CD4-positive, alpha-beta T cell treated with Interleukin-1 beta for 1 hour (primary cell): ENCODE measurements at places on chromosomes 6 and 20.

DNA sequence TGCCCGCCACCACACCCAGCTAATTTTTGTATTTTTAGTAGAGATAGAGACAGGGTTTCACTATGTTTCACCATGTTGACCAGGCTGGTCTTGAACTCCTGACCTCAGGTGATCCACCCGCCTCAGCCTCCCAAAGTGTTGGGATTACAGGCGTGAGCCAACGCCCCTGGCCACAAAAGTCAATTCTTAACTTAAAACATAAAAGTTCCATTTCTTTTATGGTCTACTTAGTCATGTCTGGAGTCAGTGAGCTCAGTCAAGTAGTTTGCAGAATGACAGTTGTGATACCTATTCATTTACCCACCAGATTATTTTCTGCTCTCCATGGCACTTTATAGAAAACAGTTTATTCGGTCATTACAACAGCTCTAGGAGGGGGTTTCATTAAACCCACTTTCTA is 103.1 kb upstream of the ESR1 start:
- DNase-seq: no peak

GRCh38 chr6:157631412-157631811 is 191.6 kb upstream of the SNX9 start:
- no peak for DNase-seq

- DNase-seq: no peak
Observed at GRCh38 chr6:27148404-27148795, 99.1 kb upstream of the PRSS16 start.

- DNase-seq: no peak
Observed at GRCh38 chr6:105326216-105326615, 76.7 kb downstream of the PREP start.

- DNase-seq: no peak
Observed at GRCh38 chr6:20939161-20939775, 405.0 kb downstream of the CDKAL1 start.

GRCh38 chr6:19153270-19153980 is 683.7 kb upstream of the ID4 start:
- no peak for DNase-seq

DNA sequence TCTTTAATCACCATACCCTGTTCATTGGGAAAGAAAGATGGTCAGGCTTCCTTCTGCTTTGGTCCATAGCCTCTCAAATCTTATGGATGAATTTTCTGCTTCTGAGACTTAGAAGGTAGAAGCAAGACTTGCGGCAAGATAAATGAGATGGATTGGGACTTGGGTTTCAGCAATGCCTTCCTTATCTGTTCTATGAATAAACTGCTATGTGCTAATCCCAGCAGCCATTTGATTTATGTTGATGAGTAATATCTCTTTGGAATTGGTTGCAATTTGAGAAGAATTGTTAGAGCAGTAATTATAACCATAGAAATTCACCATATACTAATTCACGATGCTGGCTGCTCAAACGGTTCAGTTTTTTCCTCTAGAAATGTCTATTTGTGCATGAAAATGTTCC is 48.3 kb downstream of the TXLNB start:
- DNase-seq: no peak

- no peak for DNase-seq
Observed at GRCh38 chr20:760751-761417, 7.4 kb downstream of the SLC52A3 start.

DNA sequence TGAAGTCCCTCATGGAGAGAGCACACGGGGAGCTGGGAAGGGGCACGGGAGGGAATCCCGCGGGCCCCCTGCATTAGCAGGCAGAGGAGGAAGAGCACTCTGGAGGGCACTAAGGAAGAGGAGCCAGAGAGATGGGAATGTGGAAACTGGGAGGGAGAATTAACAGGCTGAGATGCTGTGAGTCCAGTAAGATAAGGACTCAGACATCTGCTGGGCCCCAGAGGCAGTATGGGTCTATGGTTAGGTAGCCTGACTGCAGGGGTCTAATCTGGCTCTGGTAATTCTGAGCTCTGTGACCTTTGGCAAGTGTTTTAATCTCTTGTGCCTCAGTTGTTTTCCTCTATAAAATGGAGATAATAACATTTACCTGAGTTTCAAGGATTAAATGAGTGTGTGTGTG is 15.7 kb upstream of the SRSF3 start:
- DNase-seq: no peak

DNA sequence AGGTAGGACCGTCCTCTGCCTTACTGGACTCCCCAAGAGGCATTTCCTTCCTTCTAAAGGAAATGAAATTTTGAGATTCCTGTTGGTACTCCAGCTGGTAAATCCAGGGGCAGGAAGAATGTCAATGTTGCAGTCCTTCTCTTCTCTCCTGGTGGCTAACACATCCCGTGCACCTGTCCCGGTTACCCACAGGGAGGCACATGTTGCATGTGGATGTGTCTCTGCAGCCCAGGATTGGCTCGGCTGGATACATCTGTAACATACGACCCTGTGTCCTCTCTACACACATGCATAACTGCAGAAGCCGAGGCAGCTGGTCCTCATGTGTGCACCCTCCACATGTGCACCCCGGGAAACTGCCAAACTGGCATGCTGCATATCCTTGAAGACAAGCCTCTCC is 1.3 kb upstream of the LRFN2 start:
- DNase-seq: no peak

GRCh38 chr6:106300944-106301343 is 24.6 kb downstream of the ATG5 start:
- no peak for DNase-seq

DNA sequence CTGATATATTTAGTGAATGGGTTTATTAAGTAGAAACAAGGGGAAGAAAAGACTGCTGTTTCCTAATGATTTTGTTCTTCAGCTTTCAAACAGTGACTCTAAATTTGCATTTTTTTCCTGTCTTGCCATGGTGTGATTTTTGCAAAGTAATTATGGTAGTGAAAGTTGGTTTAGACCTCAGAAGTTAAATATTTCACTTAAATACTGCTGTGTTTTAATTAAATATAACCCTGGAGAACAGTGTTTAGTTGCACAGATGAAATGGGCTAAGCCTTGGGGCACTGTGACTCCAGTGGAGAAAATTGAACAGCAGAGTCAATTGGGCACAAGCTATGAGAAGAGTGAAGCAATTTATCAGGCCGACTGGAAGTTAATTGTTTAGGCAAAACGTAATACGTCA is 111.1 kb upstream of the MCHR2 start:
- no peak for DNase-seq

- no peak for DNase-seq
Observed at GRCh38 chr20:61915101-61915500, 150.6 kb downstream of the TAF4 start.

DNA sequence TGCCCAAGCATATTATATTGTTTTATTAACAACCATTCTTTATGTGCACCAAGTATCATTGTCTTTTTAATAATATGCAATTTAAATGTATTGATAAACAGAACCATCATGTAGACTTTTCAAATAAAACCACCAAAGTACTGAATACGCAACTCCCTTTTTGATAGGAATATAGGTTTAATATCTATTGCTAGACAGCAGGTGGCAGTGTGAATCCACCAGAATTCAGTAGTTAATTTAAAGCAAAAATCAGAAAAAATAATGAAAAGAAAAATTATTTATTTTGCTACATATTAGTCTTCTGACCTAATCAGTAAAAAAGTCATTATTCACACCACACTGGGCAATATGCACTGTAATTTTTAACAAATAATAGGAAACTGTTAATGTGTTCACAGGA is 143.7 kb downstream of the KLHL32 start:
- no peak for DNase-seq

- DNase-seq: no peak
Observed at GRCh38 chr6:44828780-44829179, 441.3 kb downstream of the CDC5L start.

GRCh38 chr6:126038234-126038633 is 51.9 kb downstream of the TRMT11 start:
- no peak for DNase-seq
